ENCODE measurements at places on chromosomes 12 and 14.

GRCh38 chr14:65962952-65963351 is 523.2 kb upstream of the CCDC196 start:
- no peak for DNase-seq

DNA sequence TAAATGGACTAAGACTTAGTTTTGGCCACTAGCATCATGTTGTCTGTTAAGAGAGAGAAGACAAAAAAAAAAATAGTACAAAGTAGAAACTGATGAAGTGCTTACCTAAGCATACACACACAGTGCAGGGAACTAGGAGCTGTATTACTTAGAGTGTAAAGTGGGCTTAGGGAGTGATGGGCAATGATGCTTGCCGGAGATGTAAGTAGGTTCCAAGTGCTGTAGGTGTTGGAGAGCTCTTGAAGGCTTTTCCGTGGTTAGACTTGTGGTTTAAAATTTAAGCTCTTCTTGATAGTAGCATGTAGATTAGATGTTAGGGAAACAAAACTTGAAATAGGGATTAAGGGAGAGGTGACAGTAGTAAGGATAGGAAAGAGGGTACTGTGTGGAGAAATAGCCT is 34.7 kb downstream of the MIA2 start:
- no peak for DNase-seq

DNA sequence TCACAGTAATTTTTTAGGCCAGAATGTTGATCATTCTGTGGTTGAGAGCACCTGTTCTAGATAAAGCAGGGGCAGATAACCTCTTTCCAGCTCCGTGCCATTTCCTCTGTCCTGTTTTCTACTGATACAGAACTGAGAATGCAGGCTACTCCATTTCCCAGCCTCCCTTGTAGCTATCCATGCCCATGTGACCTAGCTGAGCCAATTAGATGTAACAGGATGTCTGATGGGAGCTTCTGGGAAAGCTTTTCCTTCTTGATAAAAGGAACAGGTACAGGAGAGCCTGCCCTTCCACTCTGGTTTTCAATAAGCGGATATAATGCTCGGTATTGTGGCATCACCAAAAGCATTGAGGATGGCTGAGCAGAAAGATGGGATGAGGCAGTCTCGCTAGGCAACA is 54.2 kb downstream of the LRRC74A start:
- DNase-seq: no peak

DNA sequence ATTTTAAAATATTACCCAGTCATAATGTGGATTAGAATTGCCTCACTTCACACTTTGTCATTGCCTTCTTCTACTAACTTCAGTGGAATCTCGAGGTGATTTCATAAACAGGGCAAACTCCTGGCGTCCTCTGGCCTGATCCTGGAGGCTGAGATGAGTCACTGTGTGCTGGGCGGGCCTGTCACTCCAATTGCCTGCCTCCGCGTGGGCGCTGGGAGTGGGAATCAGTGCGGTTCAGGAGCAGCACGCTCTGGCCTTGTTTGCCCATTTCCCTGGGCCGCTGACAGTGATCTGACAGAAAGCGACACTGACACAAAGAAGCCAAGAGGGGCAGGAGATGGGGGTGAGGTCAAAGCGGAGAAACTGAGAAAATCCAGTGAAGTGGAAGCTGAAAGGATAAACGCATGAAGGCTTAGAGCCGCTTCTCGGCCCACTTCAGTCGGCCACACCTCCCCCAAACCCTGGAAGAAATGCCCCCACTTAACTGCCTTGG is 29.7 kb downstream of the LGR5 start:
- no peak for DNase-seq

GRCh38 chr12:12507121-12507520 is 55.5 kb downstream of the DUSP16 start:
- DNase-seq: no peak

GRCh38 chr12:88241862-88242570 is 99.9 kb downstream of the TMTC3 start:
- DNase-seq: no peak

GRCh38 chr12:104060791-104061190 is 3.5 kb upstream of the HCFC2 start:
- no peak for DNase-seq

DNA sequence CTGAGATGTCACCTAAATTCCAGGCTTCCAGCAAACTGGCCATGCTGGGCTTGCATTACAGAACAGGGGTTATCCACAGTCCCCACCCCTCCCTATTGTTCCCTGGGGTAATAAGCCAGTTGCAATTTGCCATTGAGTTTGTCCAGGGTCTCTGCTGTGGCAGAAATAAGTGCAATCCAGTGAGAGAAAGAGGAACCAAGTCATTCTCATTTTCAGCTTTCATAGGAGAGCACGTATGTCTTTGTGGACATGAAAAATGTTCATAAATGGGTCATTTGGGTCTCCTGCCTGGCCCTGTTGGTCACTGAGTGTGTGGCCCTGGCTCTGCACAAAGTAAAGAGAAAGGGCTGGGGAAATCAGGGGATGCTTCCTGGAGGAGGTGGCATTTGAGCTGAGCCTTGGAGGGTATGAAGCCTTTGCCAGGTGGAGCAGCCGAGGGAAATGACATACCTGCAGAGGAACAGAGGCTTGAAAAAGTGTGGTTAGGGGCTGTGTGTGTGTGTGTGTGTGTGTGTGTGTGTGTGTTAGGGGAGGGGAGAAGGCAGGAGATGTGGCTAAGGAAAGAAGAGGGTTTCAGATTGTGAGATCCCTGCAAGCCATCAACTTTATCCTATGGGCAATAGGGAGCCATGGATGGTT is 29.3 kb downstream of the CMKLR1 start:
- no peak for DNase-seq

DNA sequence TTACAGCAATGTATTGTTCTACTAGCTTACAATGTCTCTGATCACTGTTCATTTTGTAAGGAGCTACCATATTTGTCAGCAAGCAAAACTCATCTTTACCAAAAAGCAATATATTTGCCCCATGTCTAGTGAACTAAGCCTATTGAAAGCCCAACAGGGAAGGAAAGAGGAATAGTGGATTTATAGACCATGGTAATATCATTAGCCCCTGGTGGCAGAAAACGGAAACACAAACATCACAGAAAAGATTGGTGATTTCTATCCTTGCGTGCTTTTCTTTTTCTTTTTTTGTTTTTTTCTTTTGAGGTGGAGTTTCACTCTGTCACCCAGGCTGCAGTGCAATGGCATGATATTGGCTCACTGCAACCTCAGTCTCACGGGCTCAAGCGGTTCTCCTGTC is 1562.4 kb upstream of the TMEM132C start:
- DNase-seq: no peak

- no peak for DNase-seq
Observed at GRCh38 chr12:106873983-106874382, 81.7 kb upstream of the TMEM263 start.

DNA sequence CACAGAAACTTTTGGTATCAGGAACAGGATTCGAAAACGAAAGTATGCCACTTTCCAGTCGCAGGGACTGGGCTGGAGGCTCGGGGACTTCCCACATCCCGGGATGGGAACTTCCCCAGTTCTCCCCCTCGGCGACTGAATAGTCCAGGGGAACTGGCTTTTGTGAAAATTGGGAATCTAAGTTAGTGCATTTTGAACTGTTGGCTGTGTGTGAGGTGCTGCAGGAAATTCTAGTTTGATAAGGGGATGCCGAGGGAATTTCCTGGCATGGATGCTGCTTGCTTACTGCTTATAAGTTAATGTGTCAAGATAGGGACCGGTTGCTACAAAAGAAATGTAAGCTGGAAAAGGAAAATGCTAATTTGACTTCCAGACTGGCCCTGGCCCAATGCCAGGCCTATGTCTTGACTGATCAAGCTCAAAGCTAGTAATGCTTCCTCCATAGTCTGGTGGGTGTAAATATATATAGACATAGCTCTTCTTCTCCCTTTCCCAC is 73.4 kb upstream of the EIF5 start:
- no peak for DNase-seq

- no peak for DNase-seq
Observed at GRCh38 chr12:100715976-100716944, 78.3 kb upstream of the ANO4 start.

- DNase-seq: no peak
Observed at GRCh38 chr12:52808573-52809160, 5.2 kb downstream of the KRT4 start.

GRCh38 chr14:34179727-34180126 is 228.9 kb upstream of the EGLN3 start:
- DNase-seq: no peak

- DNase-seq: no peak
Observed at GRCh38 chr12:51891843-51892242, 3.9 kb downstream of the ANKRD33 start.

DNA sequence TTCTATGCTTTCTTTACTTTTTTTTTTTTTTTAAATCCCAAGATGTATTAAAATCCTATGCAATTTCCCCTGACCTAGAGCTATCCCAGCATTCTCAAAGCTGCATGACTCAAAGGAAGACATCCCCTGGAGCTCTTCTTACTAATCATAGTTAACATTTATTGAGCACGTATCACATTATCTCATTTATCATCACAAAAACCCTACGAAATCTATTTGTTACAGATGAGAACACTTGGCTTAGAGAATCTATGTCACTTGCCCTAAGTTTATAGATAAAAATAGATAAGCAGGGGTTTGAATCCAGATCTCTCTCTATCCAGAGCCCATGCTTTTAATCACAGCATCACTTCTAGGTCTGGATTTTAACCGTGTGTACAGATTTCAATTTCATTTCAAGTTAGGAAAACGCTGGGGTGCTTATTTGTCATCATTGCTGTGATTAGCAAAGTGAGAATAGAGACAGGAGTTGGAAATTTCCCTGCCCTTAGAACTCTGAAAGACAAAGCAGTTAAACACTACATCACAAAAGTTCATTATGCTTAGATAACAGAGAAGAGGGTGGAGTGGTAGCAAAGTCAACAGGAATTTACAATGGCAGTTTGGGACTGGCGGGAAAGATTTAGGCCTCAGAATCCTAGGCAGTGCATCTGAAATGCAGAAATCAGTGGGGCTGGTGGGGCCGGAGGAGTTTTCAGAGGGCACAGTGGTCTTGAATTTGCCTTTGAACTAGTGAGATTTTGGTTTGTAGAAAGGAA is 177.7 kb upstream of the FRMD6 start:
- no peak for DNase-seq

GRCh38 chr12:6927379-6928021 is at the start of gene ATN1:
ATN1 (plus strand) TSS chr12:6927959; CDS start chr12:6934002, 6,043 bp downstream.
- no peak for DNase-seq

DNA sequence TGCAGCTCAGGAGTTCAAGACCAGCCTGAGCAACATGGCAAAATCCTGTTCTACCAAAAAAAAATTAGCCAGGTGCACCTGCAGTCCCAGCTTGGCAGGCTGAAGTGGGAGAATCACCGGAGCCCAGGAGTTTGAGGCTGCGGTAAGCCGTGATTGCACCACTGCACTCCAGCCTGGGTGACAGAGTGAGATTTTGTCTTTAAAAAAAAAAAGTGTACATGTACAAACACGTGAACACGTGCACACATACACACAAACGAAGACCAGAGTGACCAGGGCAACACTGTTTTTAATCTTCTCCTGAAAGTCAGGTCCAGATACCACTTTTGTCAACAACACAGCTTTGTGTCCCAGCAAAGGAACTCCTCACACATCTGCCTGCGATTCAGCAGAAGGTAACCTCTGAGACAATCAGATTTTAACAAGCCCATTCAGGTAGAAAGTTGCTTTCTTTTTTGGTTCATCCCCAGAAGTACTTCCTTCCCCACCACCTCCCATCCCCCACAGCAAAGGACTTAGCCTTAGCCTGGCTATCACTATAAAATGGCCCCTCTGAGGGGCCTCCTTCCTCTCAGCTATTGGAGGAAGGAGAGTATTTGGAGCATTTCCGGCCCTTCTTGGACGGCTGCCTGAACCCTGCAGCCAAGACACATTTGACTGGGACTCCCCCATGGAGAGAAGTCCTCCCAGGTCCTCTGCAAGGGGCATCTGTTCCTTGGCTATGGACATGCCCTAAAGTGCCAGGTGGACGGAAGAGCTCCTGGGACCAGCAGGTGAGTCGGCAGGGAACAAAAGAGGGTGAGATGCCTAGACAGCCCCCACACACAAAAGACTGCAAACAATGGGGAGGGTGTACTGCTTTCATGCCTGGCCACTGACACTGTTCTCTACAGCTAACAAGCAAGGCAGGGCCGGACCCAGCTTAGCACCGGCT is 9.8 kb downstream of the CTDSP2 start:
- no peak for DNase-seq

DNA sequence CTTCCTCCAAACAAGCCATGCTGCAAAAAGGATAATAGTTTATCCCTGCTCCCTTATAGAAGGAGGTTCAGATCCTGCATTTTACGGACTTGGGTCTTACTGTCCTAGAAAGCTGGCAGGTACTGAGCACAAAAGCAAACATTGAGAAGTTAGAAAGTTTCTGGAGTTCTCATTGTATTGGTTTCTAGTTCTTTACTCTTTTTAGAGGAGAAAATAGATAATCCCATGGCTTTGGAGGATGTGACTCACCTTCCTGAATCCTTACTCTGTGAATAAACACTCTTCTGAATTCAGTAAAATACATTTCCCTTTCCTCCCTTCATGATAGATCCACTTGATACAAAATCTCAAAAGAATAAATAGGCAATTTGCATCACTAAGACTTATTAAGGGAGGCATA is 188.9 kb downstream of the NPAS3 start:
- no peak for DNase-seq

- no peak for DNase-seq
Observed at GRCh38 chr12:82608706-82609105, 78.0 kb upstream of the TMTC2 start.

- no peak for DNase-seq
Observed at GRCh38 chr12:48979602-48980388, 1.7 kb downstream of the WNT1 start.

GRCh38 chr12:50220363-50220995 is 53.3 kb upstream of the CERS5 start:
- DNase-seq: no peak

DNA sequence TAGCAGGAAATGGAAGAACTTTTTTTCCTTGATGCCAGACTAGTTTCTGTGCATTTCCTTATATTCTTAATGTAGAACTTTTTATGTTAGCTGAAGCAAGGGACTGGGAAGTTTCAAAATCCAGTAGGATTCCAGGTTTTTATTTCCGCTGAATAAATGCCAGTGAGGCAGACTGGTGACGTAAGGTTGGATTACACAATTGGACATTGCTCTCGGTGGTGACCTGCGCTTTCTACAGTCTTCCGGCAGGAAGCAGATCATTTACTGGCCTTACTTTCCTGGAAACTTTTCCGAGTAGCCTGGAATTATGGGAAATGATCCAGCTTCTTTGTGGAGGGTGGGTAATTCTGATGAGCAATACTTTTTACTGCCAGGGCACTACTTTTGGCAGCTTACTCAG is 3.6 kb downstream of the IFT43 start:
- DNase-seq: no peak

GRCh38 chr12:114238808-114239207 is 167.1 kb downstream of the TBX5 start:
- DNase-seq: no peak

- no peak for DNase-seq
Observed at GRCh38 chr12:27233814-27234213, 10.3 kb upstream of the STK38L start.
